ENCODE measurements at places on chromosomes 2 and 18.

- peak; percentile 42 for DNase-seq
Observed at GRCh38 chr2:43424262-43425207, 171.3 kb downstream of the THADA start.

DNA sequence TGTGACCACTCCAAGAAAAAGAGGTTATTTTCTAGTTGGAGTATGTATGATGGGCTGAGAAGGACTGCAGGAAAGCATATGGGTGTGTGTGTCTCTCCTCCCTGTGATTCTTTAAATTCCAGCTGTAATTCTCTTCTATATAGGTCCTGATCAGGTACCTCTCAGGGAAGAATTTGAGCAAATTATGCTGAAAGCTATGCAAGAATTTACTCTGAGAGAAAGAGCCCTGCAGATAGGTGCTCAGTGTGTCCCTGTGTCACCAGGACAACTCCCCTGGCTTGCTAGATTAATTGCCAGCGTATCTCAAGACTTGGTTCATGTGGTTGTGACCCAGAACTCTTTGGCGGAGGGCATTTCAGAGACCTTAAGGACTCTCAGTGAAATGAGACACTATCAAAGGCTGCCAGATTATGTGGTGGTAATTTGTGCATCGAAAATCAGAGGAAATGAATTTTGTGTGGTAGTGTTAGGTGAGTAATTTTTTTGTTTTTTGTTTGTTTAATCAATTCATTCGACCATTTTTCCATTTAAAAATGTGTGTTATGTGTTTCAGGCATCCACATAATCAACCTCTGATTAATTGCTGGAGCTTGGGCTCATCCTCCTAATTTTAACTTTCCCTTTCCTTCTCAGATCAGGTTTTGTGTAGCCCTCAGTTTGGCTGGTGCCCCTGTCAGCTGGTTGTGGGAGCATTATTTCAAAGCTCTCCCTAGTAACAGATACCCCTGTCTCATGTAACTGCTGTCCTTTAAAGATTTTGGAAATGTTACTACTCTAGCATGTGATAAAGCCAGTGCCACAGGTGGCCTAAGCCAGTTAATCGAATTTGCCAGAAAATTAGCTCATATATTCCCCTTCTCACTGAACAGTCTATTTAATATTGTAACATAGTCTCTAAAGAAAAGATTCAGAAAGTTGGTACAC lies 150.9 kb downstream of the ESCO1 start:
- DNase-seq: no peak

GRCh38 chr2:240618776-240619175 lies 6.5 kb upstream of the GPR35 start:
- no peak for DNase-seq

GRCh38 chr18:36561046-36561445 lies 263.5 kb downstream of the FHOD3 start:
- no peak for DNase-seq

DNA sequence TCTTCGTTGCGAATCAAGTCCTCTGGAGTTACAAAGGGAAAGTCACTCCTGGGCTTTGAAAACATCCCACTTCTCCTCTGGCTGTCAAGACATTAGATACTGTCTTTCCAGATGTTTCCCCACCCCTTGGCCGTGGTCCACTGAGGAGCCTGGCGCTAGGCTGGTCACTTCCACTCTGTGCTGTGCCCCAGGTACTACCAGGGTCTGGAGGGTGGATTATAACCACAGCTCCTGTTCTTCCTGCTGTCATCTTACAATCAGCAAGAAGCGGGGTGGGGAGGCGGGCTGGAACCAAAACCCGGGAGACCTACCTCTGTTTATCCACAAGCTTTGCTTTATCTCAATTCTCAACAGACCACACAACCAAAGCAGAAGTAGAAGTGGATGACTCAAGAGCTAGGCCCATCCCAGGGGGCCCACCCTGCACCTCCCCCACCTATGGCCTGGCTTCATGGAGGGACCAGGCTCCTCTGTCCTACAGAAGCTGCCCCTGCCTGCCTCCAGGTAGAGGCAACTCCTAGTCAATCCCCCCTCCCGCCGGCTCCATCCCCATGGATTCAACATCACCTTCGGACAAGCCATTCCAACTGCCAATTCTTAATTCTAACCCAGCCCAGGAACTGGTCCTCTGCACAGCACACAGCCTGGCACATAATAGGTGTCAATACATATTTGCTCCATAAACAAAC lies 17.8 kb downstream of the SMAD7 start:
- DNase-seq: no peak

GRCh38 chr2:232871418-232871834 lies 1.4 kb downstream of the SNORC start:
- no peak for DNase-seq

- DNase-seq: peak; percentile 85
Observed at GRCh38 chr2:164992818-164993217, 37.5 kb upstream of the SLC38A11 start.

GRCh38 chr2:88492002-88492401 lies 39.5 kb upstream of the FOXI3 start:
- DNase-seq: no peak

DNA sequence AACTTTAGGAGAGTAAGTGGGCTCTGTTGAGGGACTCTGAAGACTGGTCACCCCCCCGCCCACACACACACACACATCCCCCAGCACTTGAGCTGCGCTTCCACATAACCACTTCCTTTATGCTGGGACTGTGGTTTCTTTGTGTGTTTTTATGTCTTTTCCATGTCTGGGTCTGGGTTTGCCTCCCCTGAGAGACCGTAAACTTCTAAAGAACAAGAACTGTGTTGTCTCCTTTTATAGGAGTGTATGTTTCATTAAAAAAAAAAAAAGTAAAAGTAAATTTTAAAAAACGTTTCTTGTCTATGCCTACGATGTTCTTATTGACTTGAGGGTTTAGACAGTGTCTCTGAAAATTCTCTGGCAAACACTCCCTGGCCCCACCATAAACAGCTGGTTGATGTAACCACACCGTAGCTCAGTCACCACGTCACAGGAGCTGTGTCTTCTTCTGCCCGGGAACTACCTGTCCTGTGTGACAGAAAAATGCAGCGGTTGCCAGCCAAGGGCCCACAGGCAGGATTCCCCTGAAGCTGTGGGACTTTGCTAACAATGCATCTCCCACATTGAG lies 68.0 kb downstream of the KLHL29 start:
- peak; percentile 57 for DNase-seq

GRCh38 chr18:10482363-10482984 lies 28.0 kb downstream of the APCDD1 start:
- no peak for DNase-seq

DNA sequence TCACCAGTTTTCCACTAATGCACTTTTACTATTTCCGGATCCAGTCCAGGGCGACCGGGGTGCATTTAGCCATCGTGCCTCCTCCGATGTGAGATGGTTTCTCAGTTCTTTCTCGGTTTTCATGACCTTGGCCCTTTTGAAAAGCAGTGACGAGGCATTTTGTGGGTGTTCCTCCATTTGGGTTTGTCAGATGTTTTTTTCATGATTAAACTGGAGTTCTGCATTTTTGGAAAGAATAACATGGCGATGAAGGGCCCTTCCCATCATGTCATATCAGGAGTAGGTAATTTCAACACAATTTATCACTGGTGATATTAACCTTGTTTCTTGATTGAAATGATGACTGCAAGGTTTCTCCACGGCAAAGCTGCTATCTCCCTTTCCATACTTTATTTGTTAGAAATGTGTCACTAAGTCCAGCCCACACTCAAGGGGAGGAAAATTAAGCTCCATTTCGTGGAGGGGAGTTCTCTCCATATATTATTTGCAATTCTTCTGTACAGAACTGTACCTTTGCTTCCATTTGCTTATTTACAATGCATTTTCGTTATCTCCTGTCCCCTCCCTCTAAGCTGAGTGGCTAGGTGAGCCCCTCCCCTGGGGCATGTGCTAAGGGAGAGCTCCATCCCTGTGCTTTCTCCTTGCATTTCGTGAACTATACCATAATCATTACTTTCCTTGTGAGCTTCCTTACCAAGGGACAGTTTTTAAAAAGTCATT lies 8.9 kb upstream of the KLF11 start:
- no peak for DNase-seq

GRCh38 chr2:144642856-144643255 lies 122.9 kb upstream of the ZEB2 start:
- no peak for DNase-seq

DNA sequence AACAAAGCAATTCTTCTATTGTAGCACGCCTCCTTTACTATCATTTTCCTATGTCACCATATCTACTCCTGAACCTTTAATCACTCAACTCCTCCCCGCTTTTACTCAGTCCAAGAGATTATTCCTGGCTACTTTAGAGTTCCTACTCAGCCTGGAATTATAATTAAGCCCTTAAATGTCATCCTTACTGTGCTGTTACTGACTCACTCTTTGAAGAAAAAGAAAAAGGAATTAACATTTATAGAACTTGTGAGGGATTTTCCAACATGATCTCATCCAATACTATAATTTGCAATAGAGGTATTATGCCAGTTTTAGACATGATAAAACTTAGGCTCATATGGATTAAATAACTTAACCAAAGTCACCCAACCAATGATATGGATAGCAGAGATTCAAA lies 61.7 kb downstream of the CCDC88A start:
- no peak for DNase-seq

- DNase-seq: no peak
Observed at GRCh38 chr2:96601382-96602292, 36.5 kb downstream of the KANSL3 start.
